Upper lobe of left lung (tissue), 6 donors: ENCODE measurements at places on chromosomes 11 and 22. TPM values are rescaled to one million over a fixed set of nuclear protein-coding genes. Genes with fewer than 3 reads are reported as not detected.

GRCh38 chr11:62133328-62134065 lies 9.7 kb downstream of the INCENP start:
- H3K27ac ChIP-seq: no peak overlapping the region
- no peak for DNase-seq
- H3K36me3 ChIP-seq: peaks cover 9% of the 10 kb centered on the region
- no peaks in the 10 kb centered on the region for H3K4me1 ChIP-seq
- H3K4me3 ChIP-seq: no peak overlapping the region

The OR52H1 gene
- total RNA-seq: 0.55 TPM

The APOL3 gene
- total RNA-seq: 88.0 TPM

- H3K36me3 ChIP-seq: peaks cover 67% of the 10 kb centered on the region
- no peak overlapping the region for H3K4me3 ChIP-seq
- H3K27ac ChIP-seq: no peak overlapping the region
- H3K4me1 ChIP-seq: no peaks in the 10 kb centered on the region
Observed at GRCh38 chr22:21690401-21690801, 24.6 kb downstream of the PPIL2 start.

- no peaks in the 10 kb centered on the region for H3K36me3 ChIP-seq
- peaks cover 35% of the 10 kb centered on the region for H3K27me3 ChIP-seq
- peak; percentile 93 for DNase-seq
- H3K4me1 ChIP-seq: peaks cover 40% of the 10 kb centered on the region
- H3K4me3 ChIP-seq: peak overlapping the region; percentile 50
Observed at GRCh38 chr11:79437278-79437980, 3.4 kb downstream of the TENM4 start.

The PCF11 gene
- 117 TPM for total RNA-seq

- no peak overlapping the region for H3K27ac ChIP-seq
- no peaks in the 10 kb centered on the region for H3K4me1 ChIP-seq
- no peaks in the 10 kb centered on the region for H3K27me3 ChIP-seq
- no peaks in the 10 kb centered on the region for H3K36me3 ChIP-seq
- no peak for DNase-seq
Observed at GRCh38 chr11:105858841-105859240, 163.2 kb downstream of the MSANTD4 start.

GRCh38 chr11:86818462-86819192 lies 18.3 kb downstream of the PRSS23 start:
- H3K4me3 ChIP-seq: no peak overlapping the region
- H3K27me3 ChIP-seq: no peaks in the 10 kb centered on the region
- no peaks in the 10 kb centered on the region for H3K36me3 ChIP-seq
- H3K4me1 ChIP-seq: no peaks in the 10 kb centered on the region

The DESI1 gene
- total RNA-seq: 35.0 TPM

GRCh38 chr22:29331213-29331612 lies 15.7 kb upstream of the RASL10A start:
- no peak overlapping the region for H3K27ac ChIP-seq
- H3K36me3 ChIP-seq: peaks cover 78% of the 10 kb centered on the region
- H3K27me3 ChIP-seq: no peaks in the 10 kb centered on the region

The GLB1L2 gene
- 7.2 TPM for total RNA-seq

- no peak for DNase-seq
- H3K27me3 ChIP-seq: no peaks in the 10 kb centered on the region
- no peak overlapping the region for H3K27ac ChIP-seq
- no peaks in the 10 kb centered on the region for H3K36me3 ChIP-seq
Observed at GRCh38 chr11:84420271-84420670, 1134.1 kb upstream of the CCDC90B start.

DNA sequence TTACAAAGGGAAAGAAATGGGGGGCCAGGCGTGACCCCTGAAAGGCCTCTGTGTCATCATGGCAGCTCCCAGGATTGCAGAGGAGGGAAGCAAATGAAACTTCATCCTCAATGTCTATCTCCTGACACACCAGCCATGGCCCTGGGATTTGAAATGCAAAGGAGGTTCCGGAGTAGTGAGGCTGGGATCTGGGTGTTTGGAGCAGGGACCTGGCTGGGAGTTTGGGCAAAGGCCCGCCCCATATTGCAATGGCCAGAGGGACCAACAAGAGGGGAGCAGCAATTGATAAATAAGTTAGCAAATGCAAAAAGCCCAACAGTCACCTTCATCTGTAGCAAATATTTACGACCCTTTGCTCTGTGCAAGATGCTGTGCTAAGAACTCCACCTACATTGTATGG lies 77.7 kb upstream of the CCND1 start:
- no peak for DNase-seq
- no peak overlapping the region for H3K4me3 ChIP-seq
- no peak overlapping the region for H3K27ac ChIP-seq
- no peaks in the 10 kb centered on the region for H3K27me3 ChIP-seq
- H3K36me3 ChIP-seq: no peaks in the 10 kb centered on the region

The MS4A6A gene
- total RNA-seq: 99.5 TPM

The PGA5 gene
- total RNA-seq: not detected

The ARHGAP20 gene
- total RNA-seq: 5.1 TPM

DNA sequence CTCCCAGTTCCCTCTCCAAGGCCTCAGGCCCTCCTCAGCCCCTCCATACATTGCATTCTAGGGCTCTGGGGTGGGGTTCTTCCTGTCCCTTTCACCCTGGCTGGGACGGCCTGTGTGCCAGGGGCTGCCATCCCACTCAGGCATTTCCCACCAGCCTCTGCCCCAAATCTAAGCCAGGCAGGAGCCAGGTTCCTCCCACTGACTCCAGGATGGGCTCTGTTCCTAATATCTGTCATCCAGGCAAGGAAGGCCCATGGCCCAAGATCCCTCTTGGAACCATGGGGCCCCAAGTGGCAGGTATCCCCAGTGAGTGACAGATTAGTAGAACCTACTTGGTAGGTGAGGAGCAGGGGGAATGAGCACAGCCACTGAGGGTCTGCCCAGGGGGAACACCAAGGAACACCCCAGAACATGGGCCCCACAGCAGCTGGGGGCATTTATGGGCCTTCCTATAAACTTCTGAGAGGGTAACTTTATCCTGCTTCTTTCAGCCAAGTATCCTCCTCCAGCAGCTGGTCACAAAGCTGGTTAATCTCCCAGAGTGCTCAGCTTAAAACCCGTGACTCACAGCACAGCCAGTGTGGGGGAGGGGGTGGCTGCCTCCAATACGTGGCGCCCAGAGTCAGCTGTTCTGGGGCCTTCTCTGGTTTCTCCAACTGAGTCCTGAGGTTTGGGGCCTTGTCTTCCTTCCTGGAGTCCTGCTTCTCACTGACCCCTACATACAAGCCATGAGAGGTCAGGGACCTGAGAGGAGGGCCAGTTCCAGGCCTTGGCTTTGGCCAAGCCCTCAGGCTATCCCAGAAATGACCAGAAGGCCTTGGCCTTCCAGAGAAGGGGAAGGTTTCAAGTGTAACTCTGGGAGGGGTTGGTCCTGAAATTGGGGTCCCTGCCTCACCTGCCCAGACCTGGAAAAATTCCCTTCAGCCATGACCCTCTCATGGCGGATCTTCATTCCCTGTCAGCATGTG lies 19.9 kb upstream of the MYOD1 start:
- H3K27ac ChIP-seq: no peak overlapping the region
- no peaks in the 10 kb centered on the region for H3K36me3 ChIP-seq
- H3K4me3 ChIP-seq: no peak overlapping the region
- DNase-seq: no peak
- H3K4me1 ChIP-seq: no peaks in the 10 kb centered on the region

The GRAMD1B gene
- total RNA-seq: 12.6 TPM

The OR2D2 gene
- total RNA-seq: 1.5 TPM

DNA sequence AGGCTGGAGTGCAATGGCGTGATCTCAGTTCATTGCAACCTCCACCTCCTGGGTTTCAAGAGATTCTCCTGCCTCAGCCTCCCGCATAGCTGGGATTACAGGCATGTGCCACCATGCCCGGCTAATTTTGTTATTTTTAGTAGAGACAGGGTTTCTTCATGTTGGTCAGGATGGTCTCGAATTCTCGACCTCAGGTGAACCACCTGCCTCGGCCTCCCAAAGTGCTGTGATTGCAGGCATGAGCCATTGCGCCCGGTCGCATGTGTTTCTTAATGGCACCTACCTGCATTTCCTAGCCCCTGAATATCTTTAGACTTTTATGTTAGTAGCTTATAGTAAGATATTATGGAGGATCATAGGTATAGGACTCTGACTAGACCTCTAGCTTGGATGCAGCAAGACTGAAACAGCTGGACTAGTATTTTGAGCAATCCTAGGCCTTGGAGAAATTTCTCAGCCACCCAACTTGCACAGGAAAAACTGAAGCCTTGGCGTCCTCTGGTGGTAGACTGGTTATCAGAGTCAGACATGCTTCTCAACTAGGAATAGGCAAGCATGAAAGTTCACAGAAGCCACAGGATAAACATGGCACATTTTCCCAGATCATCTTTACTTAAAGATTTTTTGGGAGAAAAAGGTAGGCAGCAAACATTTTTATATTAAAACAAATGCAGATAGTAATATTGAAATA lies 22.7 kb upstream of the C1QTNF4 start:
- no peak overlapping the region for H3K4me3 ChIP-seq
- no peak for DNase-seq
- H3K4me1 ChIP-seq: no peaks in the 10 kb centered on the region
- H3K36me3 ChIP-seq: no peaks in the 10 kb centered on the region
- no peaks in the 10 kb centered on the region for H3K27me3 ChIP-seq

The FOLR2 gene
- 4.8 TPM for total RNA-seq

The MRGPRE gene
- total RNA-seq: not detected

DNA sequence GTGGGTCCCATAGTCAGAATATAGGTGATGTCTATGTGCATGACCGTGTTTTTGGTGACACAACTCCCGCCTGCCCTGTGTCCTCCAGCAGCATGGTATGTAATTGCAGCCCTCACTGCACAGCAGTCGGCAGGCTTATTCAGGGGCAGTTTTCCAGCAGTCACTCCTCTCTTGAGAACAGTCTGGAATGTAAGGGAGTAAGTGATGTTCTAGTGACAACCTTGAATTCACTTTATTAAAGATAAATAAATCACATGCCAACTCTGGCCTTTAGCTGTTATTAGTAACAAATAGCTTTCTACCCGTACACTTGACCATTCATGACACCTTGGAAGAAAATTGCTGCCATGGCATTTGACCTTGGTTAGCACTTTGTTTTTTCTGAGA lies 27.9 kb downstream of the ZNRF3 start:
- H3K4me1 ChIP-seq: peaks cover 15% of the 10 kb centered on the region
- peak overlapping the region; percentile 72 for H3K27ac ChIP-seq
- no peak overlapping the region for H3K4me3 ChIP-seq
- DNase-seq: no peak
- H3K36me3 ChIP-seq: no peaks in the 10 kb centered on the region

The OR52A1 gene
- not detected for total RNA-seq

GRCh38 chr11:61773356-61773755 lies 19.0 kb downstream of the TMEM258 start:
- H3K4me3 ChIP-seq: no peak overlapping the region
- H3K4me1 ChIP-seq: peaks cover 21% of the 10 kb centered on the region
- no peaks in the 10 kb centered on the region for H3K27me3 ChIP-seq
- DNase-seq: no peak

The GAS2 gene
- 1.6 TPM for total RNA-seq

- H3K27me3 ChIP-seq: no peaks in the 10 kb centered on the region
- no peak overlapping the region for H3K27ac ChIP-seq
- H3K4me3 ChIP-seq: no peak overlapping the region
- no peaks in the 10 kb centered on the region for H3K4me1 ChIP-seq
Observed at GRCh38 chr11:26522912-26523610, 49.0 kb downstream of the MUC15 start.

The KCNK4 gene
- 0.17 TPM for total RNA-seq

DNA sequence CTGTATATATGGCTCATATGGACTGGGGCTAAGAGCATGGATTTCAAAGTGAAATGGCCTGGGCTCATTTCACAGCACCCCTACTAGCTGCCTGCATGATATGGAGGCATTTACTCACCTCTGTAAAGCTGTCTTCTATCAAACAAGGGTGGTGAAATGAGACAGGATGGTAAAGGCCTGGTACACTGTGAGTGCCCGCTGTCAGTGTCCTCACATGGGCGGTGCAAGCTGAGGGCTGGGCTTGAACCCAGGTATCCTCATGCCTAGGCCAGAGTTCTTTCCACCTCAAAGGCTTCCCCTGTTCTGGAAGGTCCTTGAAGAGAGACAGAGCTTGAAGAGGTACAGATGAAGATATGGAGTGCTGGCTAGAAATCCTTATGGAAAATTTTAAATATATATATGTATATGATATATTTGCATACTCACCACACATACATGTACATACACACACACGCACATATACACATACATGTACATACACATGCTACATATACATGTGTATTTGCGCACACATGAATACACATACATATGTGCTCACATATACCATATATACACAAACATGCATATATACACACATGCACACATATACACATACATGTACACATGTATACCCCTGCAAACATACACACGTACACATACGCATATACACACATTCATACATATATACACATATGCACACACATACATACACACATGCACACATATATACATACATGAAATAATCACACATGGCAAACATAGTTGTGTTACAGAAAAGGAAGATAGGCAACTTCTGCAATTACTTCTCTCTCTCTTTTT lies 44.7 kb downstream of the MICAL2 start:
- H3K27ac ChIP-seq: no peak overlapping the region
- H3K36me3 ChIP-seq: no peaks in the 10 kb centered on the region
- no peak for DNase-seq
- H3K4me1 ChIP-seq: peaks cover 30% of the 10 kb centered on the region
- no peaks in the 10 kb centered on the region for H3K27me3 ChIP-seq
- H3K4me3 ChIP-seq: no peak overlapping the region

DNA sequence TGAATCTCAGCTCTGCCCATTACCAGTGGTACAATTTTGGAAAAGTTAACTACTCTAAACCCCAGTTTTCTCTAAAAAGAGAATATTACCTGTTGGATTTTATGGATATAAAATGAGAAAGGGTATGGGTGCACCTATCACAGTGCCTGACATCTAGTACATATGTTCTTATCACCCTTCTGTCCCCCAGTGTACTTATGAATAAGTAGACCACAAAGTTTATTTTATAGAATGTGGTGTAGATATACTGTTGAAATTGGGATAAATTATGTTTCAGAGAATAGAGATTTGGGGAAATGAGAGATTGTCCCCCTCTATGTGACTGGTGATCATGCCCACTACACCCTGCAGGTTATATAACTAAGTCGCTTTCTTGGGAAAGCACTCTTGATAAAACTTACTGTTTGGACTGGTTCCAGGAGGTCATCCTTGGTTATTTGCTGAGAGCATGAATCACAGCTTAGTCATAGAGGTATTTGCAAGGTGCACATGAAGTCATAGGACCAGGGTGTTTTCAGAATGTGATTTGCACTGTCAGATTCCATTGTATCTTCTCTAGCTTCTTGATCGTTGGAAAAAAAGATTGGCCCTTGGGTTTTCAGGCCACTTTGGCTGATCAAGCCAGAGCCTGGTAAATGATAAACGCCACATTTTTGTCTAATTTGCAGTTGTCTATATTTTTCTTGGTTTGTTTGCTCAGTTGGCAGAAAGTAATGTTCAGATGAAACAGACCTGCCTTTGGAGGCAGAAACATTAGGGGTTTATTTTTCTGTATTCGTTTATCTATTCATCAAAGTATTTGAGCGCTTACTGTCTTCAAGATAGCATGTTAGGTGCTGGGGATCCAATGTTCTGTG lies 21.3 kb downstream of the STX3 start:
- H3K27ac ChIP-seq: peak overlapping the region; percentile 74
- peaks cover 21% of the 10 kb centered on the region for H3K4me1 ChIP-seq
- no peak overlapping the region for H3K4me3 ChIP-seq
- no peak for DNase-seq
- H3K36me3 ChIP-seq: peaks cover 5% of the 10 kb centered on the region
